ENCODE measurements at places on chromosomes 4 and X. TPM values are rescaled to one million over a fixed set of nuclear protein-coding genes. Genes with fewer than 3 reads are reported as not detected.

PASD1 gene
- not detected for total RNA-seq

GUCY1A1 gene
- total RNA-seq, result 1.8 TPM

CENPVL2 gene
- not detected for total RNA-seq

DSPP gene
- not detected for total RNA-seq

FDCSP gene
- not detected for total RNA-seq

TRO gene
- 0.14 TPM for total RNA-seq

NKAP gene
- 5.8 TPM for total RNA-seq

UGT2B17 gene
- total RNA-seq, result under 0.01 TPM

FAT1 gene
- total RNA-seq, result 521 TPM

SMIM10L2A gene
- total RNA-seq, result 2.7 TPM

PDE6B gene
- total RNA-seq, result 1.0 TPM

FANCB gene
- total RNA-seq, result 2.2 TPM

PDGFRA gene
- total RNA-seq, result not detected

ODAPH gene
- not detected for total RNA-seq

Measured in nasal cavity respiratory epithelium epithelial cell of viscerocranial mucosa (primary cell).